ENCODE measurements at places on chromosomes 16 and 17.

- no peak for DNase-seq
Measured at GRCh38 chr17:22300177-22300576, 607.9 kb downstream of the KCNJ18 start.

- no peak for DNase-seq
Measured at GRCh38 chr16:64791756-64792155, 330.1 kb downstream of the CDH11 start.

GRCh38 chr16:81429045-81429521 is 15.5 kb upstream of the CMIP start:
- peak; percentile 19 for DNase-seq

DNA sequence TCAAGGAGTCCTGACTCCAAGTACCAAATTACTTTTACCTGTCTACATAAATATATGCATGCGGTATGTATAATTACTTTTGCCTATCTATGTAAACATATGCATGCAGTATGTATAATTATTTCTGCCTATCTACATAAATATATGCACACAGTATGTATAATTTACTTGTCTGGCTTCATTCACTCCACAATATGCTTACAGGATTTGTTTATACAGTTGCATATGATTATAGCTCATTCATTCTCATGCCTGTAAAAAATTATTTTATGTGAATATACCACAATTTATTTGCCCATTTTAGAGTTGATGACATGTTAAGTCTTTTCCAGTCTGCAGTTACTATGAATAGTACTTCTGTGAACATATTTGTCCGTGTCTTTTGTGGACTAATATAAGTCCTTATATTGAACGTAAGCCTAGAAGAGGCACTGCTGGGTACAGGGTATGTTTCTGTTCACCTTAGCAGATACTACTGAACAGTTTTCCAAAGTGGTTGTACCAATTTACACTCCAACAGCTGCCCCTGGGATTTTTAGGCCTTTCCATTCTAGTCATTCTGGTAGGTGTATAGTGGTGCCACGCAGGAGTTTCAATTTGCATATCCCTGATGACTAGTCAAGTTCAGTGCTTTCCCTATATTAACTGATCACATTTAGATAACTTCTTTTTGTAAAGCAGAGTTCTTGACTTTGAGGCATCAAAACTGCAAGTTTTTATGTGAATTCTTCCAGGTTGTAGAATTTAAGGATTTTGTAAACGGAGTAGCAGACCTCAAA is 47.0 kb downstream of the MARVELD3 start:
- no peak for DNase-seq

DNA sequence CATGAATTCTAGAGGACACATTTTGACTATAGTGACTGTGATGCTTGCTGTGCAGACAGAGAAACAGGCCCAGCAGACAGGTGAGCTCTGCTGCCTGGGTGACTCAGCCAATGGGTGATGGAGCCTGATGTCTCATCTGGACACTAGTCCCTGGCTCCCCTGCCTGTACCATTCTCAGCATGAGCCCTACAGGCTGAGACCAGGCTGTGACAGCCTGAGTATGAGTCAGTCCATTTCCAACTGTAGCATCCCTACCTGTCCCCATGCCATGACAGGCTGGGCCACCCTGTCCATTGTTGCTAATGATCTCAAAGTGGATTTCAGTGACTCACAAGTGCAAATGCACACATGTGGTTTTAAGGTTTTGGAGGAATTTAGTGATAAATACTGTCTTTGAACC is 102.5 kb upstream of the EEF2KMT start:
- no peak for DNase-seq

- DNase-seq: no peak
Measured at GRCh38 chr17:49925921-49926320, 43.1 kb upstream of the DLX4 start.

DNA sequence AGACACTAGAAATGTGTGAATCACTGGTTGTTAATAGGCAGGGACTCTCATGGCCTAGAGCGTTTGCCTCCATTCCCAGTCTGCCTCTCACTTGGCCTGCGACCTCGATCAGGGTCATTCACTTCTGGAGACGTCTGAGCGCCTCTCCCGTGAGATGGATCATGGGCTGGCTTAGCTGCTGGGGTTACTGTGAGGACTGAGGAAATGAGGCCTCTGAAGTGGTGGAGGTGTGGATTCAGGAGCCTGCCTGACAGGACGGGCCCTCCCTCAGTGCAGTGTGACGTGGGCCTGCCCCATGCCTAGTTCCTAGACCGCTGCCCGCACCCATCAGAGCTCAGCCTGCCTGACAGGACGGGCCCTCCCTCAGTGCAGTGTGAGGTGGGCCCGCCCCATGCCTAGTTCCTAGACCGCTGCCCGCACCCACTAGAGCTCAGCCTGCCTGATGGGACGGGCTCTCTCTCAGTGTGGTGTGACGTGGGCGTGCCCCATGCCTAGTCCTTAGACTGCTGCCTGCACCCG is 61.9 kb downstream of the BANP start:
- no peak for DNase-seq

- no peak for DNase-seq
Measured at GRCh38 chr16:84751947-84752346, 52.1 kb downstream of the USP10 start.

- DNase-seq: peak; percentile 1
Measured at GRCh38 chr17:12342609-12343435, 322.1 kb downstream of the MAP2K4 start.

DNA sequence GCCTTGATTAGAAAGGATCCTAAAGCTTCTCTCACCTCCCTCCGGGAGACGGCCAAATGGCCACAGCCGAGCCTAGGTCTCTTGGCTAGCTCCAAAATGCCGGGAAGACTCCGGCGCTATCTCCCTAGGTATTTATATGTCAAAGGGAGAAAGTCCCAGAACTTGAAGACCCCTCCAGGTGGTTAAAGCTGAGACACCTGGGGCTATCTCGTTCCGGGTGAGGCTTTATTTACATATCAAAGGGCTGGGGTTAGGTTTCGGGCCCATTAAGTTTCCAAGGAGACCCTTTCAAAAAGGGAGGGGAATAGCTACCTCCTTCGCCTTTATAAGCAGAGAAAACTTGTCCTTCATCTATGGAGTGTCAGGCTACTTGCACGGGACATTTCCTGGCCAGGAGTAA is 70.9 kb upstream of the KIFC3 start:
- no peak for DNase-seq

- no peak for DNase-seq
Measured at GRCh38 chr16:50203681-50204080, 50.6 kb downstream of the TENT4B start.

GRCh38 chr17:63033142-63033541 is 67.1 kb downstream of the TANC2 start:
- DNase-seq: no peak

DNA sequence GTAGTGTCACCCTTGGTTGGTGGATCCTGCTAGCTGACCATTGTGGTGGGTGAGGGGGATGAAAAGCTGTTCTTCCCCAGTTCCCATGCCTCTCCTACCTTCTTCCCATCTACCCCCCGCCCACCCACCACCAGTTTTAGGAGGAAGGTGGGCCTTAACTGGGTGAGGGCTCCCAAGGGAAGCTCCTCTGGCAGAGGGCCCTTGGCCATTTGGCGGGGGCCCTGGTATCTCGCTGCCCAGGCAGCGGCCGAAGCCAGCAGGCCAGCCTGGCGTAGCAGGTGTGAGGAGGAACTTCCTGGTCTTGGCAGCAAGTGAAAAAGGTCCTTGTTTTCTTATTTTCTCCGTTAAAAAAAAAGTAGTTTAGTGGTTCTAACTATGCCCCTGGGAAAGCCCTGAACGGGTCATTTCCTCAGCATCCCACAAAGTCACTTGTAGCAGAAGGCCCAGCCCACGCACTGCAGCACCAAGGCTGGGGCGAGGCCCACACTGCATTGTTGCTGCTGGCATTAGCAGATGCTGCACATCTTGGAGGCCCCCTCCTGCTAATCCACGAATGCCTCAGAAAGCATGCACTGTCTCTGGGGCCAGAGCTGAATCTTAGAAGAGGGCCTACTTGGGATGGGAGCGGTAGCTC is 72.5 kb downstream of the MPRIP start:
- no peak for DNase-seq

GRCh38 chr17:16922386-16923096 is 49.4 kb downstream of the TNFRSF13B start:
- peak; percentile 52 for DNase-seq

GRCh38 chr17:67246403-67246652 is 1.3 kb upstream of the HELZ start:
- peak; percentile 70 for DNase-seq

DNA sequence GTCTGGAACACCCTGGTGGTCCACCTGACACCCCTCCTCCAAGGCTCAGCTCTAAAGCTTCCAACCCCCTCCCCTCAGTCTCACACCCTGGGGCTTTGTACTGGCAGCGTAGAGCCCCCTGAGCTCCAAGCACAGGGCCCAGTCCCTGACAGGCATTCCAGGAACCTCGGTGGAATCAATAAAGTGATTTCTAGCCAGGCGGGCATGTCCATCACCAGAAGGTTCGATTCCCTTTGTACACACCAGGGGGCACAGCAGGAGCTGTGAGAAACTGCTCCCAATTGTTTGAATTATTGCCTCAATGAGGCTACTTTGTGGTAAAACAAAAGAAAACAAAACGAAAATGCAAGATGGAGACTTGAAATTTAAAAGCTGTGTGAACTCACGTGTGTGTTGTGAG is 51.8 kb downstream of the SMPD3 start:
- peak; percentile 64 for DNase-seq
